CD4-positive, alpha-beta T cell treated with Interleukin-15 for 1 hour (primary cell): ENCODE measurements at places on chromosomes 16 and 17.

- DNase-seq: no peak
Measured at GRCh38 chr17:77320044-77320440, 179.3 kb downstream of the SEC14L1 start.

DNA sequence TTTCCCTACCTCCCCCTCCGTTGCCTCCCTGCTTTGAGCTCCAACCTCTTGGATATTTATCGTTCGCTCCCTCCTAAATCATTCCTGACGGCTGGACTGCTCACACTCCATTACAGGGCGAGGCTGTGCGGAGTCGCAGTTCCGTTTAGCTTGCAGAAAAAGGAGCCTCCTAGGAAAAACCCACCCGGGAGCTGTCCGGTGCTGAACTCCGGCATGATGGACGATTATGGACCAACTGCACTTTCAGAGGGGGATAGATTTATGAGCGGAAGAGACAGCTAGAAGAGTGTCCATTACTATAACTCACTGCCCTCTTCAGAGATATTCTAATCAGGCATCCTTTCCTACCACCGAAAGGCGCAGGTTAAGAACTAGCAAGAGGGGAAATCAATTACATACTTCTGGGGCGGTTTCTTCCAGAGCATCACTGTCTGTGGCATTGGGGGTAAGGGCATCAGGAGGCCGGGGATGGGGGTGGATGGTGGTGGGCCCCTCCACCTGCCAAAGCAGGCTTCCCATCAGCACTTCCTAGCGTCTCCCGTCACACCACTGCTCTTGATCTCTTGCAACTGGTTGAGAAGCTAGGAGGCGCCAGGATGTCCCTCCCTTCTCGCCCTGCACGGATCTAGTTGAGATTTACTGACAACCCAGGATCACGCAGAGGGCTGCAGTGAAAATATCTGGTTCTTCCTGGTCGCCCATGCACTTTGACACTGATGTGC, 251.2 kb downstream of the ENGASE start:
- no peak for DNase-seq

- no peak for DNase-seq
Measured at GRCh38 chr16:81473066-81473488, 28.5 kb downstream of the CMIP start.

DNA sequence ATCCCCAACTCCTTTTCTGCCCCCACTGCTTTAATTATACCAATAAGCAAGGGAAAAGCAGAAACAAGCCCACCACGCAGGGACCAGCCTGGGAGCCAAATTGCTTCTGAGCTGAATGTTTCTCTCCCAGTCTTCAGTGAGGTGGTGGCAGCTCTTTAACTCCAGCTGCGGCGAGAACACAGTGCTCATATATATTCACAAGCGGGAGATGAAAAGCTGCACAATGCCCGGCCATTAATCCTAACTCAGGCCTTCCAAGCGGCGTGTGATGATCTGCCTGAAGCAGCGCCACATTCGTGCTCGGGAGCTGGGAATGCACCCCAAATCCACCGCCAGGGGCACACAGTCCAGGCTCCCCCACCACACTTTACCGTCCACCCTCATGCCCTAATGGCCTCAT, 203.7 kb upstream of the SDK2 start:
- no peak for DNase-seq

DNA sequence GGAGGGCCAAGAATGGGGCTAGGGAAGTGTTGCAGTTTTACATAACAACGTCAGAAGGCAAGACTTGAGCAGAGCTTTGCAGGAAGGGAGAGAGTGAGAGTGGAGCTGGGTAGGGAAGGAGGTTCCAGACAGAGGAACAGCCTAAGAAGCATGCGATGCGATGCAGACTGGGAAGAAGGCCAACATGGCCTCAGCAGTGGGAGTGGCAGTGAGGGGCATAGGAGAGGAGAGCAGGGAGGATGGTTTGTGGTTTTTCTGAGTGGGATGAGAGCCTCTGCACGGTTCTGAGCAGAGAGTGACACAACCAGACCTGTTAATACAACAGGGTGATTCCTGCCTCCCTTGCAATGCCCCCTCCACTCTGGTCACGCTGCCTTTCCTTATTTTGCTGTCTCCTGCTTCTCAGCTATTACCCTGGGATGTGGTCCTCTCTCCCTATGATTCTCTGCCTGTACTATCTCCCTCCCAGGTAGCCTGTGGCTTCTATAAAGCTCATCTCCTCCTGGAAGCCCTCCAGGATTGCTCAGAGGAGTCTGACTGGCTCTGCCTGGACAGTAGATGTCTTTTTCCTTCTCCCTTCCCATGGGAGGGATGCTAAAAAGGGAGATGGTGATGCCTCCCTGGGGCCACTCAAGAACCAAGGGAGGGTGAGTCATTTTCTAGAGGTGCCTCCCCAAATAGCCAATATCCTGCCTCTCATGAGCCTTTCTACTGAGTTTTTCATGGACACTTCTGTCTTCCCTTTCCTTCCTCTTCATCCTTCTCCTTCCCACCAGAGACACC, 38.7 kb upstream of the NGFR start:
- DNase-seq: no peak

- peak; percentile 67 for DNase-seq
Measured at GRCh38 chr17:42928714-42929496, 28.3 kb downstream of the G6PC1 start.

- DNase-seq: no peak
Measured at GRCh38 chr17:266219-266618, 84.8 kb upstream of the DOC2B start.

DNA sequence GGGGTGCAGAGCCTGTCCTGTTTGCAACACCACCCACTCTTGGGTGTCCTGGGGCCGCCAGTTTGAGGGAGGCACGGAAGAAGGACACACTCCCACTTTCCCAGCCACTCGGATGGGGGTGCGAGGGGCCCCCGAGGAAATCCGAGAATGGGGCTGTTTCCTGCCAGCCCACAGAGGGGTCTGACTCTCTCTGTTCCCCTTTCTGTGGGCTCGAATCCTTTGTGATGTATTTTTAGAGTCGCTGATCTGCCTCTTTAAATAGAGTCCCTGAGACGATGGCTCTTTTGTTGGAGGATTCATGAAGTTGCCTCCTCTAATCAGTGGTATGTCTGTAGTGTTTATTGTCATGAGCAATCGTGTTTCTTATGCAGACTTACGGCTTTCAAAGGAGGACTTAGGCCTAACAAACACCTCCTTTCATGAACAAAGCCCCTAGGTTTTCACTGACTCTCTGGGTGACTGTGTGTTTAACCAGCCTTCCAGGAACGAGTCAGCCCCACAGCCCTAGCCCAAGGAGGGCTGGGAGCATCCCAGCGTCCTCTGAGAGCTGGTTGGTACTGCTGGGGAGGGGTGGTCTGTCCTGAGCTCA, 29.1 kb downstream of the CIBAR2 start:
- no peak for DNase-seq

DNA sequence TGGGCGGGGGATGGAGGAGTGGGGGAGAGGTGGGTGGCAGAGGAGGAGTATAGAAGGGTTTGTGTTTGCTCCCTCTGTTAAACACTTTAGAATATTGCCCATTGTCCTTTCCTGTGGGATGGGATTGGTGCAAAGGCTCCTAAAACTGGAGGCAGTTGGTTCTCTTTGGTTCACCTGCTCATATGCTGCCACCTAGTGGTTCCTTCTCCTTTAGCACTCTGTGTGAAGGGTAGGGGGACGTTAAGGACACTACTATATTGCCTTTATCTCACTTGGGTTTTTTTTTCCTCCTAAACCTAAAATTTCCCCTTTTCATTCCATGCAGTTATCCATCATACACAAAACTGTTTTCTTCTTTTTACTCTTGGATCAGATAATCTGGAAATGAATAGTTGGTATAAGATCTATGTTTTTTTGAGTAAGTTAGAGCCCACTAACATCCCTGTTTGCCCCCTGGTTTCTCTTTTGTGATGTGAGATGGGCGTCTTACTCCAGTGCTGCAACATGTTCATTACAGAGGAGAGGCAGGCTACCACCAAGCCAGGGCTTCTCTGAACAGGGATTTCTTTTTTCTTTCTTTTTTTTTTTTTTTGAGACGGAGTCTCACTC, 23.8 kb downstream of the SNX11 start:
- DNase-seq: peak; percentile 40

GRCh38 chr16:71840052-71840451, 5.7 kb upstream of the ATXN1L start:
- no peak for DNase-seq

- DNase-seq: no peak
Measured at GRCh38 chr16:82628711-82629110, 1.9 kb downstream of the CDH13 start.
